NCI-H187 treated with DMSO at 0.1 percent for 48 hours (cell line): ENCODE measurements at places on chromosomes 12 and 14.

GRCh38 chr14:60839657-60840056, 105.1 kb downstream of the MNAT1 start:
- DNase-seq = no peak

GRCh38 chr12:12718853-12719252, 1.7 kb downstream of the CDKN1B start:
- no peak for DNase-seq

GRCh38 chr12:113577464-113578129, 105.9 kb upstream of the LHX5 start:
- no peak for DNase-seq

- no peak for DNase-seq
These were observed 38.0 kb upstream of the CCDC60 start for GRCh38 chr12:119296535-119296934.

DNA sequence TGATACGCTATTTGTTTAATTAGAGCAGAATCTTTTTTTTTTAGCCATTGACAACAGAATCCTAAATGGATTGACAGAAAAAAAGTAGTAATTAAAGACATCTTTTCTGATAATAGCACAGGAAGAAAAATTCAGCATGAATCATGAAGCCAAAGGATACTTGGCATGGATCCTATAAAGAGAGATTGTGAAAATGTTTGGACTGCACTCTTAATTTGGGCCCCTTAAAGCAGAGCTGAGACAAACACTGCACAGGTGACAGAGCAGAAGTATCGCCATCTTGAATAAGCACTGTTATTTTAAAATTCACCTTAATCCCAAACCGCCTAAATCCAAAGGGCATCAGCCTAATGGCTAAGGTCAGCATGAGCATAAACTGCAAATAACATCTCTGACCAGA, 48.8 kb upstream of the SEL1L start:
- DNase-seq = no peak

DNA sequence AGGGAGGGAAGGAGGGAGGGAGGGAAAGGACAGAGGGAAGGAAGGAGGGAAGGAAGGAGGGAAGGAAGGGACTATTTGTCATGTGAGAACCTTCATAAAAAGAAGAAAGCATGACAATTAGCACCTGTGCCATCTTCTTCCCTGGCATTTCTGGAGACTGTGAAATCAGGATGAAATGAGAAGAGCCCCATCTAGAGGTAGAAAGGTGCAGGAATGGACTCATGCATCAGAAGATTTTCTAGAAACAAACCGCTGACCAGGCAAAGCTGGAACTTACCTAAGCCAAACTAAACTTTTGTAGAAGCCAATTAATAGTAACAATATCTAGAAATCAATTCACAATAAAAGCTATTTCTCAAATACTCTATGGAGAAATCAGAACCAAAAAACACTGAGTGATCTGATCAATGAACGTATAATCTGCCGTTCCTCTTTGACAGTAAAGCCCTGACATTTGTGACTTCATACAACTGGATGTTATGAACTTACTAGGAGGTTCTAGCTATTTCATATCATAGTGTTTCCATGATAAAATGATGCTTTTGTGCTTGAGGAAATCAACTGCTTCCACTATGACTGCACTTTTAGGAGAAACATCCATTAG, 24.4 kb upstream of the CRACR2A start:
- peak; percentile 28 for DNase-seq

GRCh38 chr14:73740618-73741326, 26.6 kb upstream of the PNMA1 start:
- no peak for DNase-seq

- DNase-seq = peak; percentile 33
These were observed at the start of gene MAP1LC3B2 for GRCh38 chr12:116559162-116559935. Gene MAP1LC3B2 (plus strand): TSS chr12:116559381. CDS start chr12:116575943, 16,562 bp downstream.

DNA sequence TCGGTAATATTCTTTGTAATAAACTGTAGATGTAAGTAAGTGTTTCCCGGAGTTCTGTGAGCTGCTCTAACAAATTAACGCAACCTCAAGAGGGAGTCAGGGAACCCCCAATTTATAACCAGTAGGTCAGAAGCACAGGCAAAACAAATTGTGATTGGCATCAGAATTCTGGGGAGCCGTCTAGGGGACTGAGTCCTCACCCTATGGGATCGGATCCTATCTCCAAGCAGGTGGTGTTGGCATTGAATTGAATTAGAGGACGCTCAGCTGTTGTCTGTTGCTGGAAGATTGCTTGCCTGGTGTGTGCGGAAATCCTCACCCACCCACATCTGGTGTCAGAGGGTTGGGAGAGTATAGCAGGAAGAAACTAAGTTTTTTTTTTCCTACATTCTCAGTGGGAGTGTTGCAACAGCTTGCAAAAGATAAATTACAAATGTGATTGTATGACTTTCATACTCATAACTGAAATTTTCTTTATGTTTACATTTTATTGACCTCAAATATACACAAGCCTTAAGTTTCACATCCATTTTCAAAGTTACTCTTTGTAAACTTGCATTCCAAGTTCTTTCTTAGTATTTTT, 5.5 kb downstream of the TMEM52B start:
- no peak for DNase-seq

DNA sequence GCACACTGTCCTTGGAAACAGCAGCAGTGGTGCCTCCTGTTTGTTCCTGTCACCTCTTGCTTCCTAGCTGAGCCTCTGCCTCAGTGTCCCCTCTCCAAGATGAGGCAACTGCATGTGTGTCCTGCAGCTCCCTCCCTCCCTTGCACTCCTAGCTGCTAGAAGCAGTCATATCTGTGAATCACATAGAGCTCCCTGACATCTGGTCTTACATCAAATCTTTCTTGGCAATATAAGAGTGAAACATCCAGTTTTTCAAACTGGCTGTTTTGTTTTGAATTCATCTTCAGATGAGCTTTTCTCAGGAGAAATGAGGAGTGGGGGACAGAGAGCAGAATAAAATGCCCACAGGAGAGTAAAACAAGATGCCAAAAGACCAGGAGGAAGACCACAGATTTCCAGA, 103.7 kb downstream of the VCPKMT start:
- DNase-seq = no peak

- DNase-seq = no peak
These were observed 151.0 kb downstream of the ADGRD1 start for GRCh38 chr12:131104463-131105350.

GRCh38 chr12:125050868-125051267, 14.4 kb upstream of the AACS start:
- no peak for DNase-seq

DNA sequence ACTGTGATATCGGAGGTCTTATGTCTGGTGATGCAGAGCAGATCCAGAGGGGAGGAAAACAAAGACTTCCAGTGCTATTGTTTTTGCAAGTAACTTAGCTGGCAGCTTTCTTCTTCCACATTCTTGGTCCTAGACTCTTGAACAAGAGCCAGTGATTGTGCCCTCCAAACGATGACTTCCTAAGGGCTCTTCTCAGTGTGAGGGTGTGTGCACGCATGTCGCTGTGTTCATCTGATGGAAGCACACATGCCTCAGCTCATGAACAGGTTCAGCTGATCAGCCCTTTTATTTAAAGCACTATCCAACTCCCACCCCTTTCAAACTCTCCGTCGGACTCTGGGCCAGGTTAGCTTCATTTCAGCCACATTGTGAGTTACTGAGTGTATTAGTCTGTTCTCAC, 59.5 kb downstream of the SMOC1 start:
- no peak for DNase-seq

- DNase-seq = no peak
These were observed 323.5 kb upstream of the PDE3A start for GRCh38 chr12:20044846-20045245.

DNA sequence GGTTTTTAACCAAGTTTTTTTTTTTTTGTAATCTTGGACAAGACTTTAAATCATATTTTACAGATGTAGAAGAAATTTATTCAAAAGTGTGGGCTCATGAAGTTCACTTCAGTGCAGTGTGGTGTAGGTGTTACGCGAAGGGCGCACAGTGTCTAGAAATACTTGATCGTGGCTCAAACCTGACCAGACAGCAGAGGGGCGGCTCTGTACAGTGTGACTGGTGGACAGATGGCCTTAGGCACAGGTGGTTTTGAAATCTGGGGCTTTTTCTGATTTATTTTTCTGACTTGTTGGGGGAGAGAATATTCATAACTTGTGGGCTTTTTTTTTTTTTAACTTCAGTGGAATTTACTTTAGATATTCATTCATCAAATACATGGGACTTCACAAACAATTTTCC, 179.2 kb downstream of the PELI2 start:
- DNase-seq = no peak

- no peak for DNase-seq
These were observed 140.6 kb downstream of the EGLN3 start for GRCh38 chr14:33810308-33810707.

GRCh38 chr12:75259143-75259542, 49.5 kb upstream of the KCNC2 start:
- DNase-seq = no peak

- no peak for DNase-seq
These were observed 189.7 kb downstream of the FSCB start for GRCh38 chr14:44317441-44317746.

DNA sequence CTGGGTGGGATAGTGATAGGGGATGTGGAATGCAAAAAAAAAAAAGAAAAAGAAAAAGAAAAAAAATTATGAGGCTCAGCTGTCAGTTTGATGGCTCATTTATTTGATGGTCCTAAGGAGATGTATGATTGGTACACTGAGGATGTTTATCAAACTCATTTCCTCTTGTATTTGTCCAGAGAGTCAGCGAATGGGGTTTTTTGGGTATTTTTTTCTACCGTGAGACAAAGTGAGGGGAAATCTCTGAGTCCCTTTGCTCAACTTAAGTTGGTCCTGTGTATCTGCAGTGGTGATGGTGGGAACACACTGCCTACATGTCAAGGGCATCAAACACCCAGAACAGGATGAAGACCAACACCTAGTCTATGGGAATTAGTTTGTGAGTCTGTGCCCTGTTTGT, 176.9 kb upstream of the HIF1A start:
- no peak for DNase-seq

GRCh38 chr14:50619569-50620141, 48.5 kb downstream of the SAV1 start:
- no peak for DNase-seq

GRCh38 chr12:130031571-130032189, 127.9 kb upstream of the TMEM132D start:
- DNase-seq = no peak

DNA sequence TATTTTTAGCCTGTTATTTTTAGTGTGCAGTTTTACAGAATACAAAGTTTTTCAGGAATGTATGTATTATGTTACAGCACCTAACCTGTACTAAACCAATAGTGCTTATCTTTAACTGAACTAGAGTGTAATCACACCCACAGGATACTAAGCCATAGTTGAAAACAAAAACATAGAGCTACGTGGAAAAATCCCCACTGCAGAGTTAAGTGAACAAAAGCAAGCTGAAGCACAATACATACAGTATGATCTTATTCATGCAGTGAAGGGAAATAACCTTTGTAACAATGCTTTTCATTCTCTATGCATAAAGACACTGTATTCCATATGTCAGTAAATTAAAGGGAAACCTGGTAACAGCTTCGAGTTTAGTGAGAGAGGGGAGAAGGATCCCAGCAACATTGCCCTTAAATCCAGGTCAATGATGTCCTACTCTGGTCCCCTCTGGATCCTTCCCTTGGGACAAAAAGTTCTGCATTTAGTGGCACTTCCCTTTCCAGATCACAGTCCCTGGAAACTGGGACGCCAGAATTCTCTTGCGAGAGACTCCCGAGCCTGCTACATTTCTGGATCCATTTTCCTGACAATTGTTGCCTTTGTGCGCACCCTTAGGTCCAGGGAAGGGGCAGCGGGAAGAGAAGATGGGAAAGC, 121.3 kb upstream of the CCND2 start:
- DNase-seq = no peak

GRCh38 chr12:128445415-128446127, 178.6 kb downstream of the TMEM132C start:
- no peak for DNase-seq

DNA sequence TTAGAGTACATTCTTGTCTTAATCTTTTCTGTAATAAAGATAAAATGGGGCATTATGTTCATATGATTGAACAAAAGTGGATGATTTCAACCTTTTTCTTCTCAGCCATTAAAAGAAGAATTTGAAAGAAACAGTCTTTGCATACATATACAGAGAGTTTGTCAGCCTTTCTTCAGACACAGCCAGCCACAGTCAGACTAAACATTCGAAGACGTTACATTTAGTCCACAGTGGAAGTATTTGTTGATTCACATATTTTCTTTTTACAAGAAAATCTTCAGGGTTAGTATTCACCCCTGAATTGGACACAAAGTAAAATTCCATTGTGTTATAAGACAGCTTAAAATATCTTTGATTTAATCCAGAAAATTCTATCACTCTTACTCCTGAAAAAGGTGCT, 36.2 kb downstream of the ETV6 start:
- no peak for DNase-seq

DNA sequence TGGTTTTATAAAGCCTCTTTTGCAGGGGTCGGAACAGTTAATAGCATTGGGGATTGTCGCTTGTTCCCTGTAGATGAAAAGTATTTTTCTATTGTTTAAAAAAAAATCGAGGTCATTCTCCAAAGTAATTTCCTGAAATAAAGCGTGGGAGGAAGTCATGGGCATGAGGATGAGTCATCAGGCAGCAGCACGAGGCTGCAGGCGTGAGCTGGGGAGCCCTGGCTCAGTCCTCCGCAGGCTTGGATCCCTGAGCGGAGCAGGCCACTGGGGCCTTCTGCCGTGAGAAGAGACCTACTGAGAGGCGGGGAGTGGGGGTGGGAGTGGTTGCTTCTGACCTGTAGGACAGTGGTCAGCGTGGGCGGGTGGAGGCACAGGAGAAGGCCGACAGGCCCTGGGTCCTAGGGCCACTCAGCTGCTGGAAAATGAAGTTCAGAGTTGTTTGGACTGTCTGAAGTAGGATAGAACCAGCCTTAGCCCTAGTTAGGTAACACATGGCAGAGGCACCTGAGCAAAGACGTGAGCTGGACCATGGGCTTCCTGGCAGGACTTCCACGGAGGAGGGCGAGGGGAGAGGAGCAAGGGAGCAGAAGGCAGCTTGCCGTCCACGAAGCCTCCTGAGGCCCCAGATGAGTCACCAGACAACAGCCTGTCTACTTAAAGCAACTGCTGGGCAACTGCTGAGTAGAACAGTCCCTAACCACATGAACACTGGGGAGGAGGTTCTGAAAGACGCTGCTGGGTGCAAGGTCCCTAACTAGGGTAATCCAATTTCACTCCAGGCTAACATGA, 21.1 kb upstream of the LGALS3 start:
- no peak for DNase-seq

- no peak for DNase-seq
These were observed 1.0 kb downstream of the CACNA2D4 start for GRCh38 chr12:1917172-1918070.

- no peak for DNase-seq
These were observed 66.5 kb upstream of the GALNT9 start for GRCh38 chr12:132395908-132396305.
